ENCODE measurements at places on chromosomes 13 and 19. TPM values are rescaled to one million over a fixed set of nuclear protein-coding genes. Genes with fewer than 3 reads are reported as not detected.

Gene SIAH3
- 0.19 TPM for polyA plus RNA-seq

Gene KCNN4
- polyA plus RNA-seq = 1.3 TPM

Gene ONECUT3
- polyA plus RNA-seq = 1.6 TPM

Gene UGGT2
- polyA plus RNA-seq = 23.1 TPM

Gene YJU2
- polyA plus RNA-seq = 20.9 TPM

Gene ZGLP1
- 7.6 TPM for polyA plus RNA-seq

Gene UQCR11
- 124 TPM for polyA plus RNA-seq

Gene PRTN3
- polyA plus RNA-seq = 0.22 TPM

- DNase-seq = no peak
- no peaks in the 10 kb centered on the region for H3K27me3 ChIP-seq
These were observed 7.4 kb downstream of the ZNF266 start for GRCh38 chr19:9427941-9428340.

DNA sequence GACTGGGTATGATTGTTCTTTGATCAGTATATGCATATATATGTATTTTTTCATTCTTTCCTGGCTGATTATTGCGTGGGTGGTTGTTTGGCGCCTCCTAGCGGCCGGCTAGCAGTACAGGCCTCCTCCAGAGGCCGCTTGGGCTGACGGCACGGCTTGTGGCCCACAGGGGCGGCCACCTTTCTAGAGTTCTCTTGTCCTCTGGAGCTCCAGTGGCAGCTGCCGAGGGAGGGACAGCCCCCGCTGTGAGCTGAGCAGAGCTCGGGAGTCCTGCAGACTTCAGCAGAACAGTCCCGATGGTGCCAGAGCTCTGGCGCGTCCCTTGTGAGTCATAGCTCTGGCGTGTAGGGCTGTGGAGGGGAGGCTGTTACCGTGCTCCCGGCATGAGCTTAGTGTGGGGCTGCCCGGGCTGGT is 22.5 kb upstream of the ZNF429 start:
- no peak overlapping the region for H3K4me3 ChIP-seq
- DNase-seq = no peak
- H3K27me3 ChIP-seq = no peaks in the 10 kb centered on the region
- no peak overlapping the region for H3K27ac ChIP-seq

- DNase-seq = no peak
- no peaks in the 10 kb centered on the region for H3K27me3 ChIP-seq
- H3K4me1 ChIP-seq = peaks cover 6% of the 10 kb centered on the region
- H3K36me3 ChIP-seq = no peaks in the 10 kb centered on the region
- H3K27ac ChIP-seq = peak overlapping the region; percentile 66
These were observed 877 bp upstream of the N4BP2L1 start for GRCh38 chr13:32428581-32429432.

GRCh38 chr19:18333680-18334079 is 6.7 kb upstream of the PGPEP1 start:
- H3K27ac ChIP-seq = peak overlapping the region; percentile 30
- H3K4me1 ChIP-seq = peaks cover 44% of the 10 kb centered on the region
- DNase-seq = peak; percentile 51
- no peak overlapping the region for H3K4me3 ChIP-seq
- no peaks in the 10 kb centered on the region for H3K27me3 ChIP-seq

DNA sequence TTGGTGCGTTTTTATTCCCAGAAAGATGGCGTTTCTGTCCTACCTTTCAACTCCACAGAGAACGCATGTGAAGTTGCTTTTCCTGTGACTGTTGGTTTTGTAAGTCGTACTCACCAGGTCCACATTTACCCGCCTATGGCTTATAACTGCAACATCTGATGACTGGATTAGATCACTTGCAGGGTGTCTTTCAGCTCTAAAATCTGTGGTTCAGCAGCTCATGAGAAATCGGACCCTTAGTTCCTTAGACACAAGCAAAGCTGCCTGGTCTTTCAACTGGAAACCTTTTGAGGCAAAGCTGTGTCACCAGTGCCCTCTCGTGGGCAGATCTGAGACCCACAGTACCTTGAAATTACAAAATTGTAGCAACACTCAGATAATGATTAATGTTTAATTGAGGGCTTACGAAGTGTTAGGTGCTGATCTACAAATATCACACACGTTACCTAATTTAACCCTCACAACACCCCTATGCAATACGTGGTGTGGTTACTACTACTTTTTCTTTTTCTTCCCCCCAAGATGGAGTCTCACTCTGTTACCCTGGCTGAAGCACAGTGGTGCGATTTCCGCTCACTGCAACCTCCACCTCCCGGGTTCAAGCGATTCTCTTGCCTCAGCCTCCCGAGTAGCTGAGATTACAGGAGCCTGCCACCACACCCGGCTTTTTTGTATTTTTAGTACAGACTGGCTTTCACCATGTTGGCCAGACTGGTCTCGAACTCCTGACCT is 65.4 kb downstream of the RUBCNL start:
- peak; percentile 33 for DNase-seq
- no peak overlapping the region for H3K27ac ChIP-seq
- no peaks in the 10 kb centered on the region for H3K4me1 ChIP-seq
- H3K36me3 ChIP-seq = no peaks in the 10 kb centered on the region
- H3K4me3 ChIP-seq = no peak overlapping the region

GRCh38 chr19:14901675-14902260 is 15.8 kb upstream of the OR7A17 start:
- no peak overlapping the region for H3K27ac ChIP-seq
- H3K4me3 ChIP-seq = no peak overlapping the region
- no peaks in the 10 kb centered on the region for H3K27me3 ChIP-seq
- H3K4me1 ChIP-seq = no peaks in the 10 kb centered on the region
- DNase-seq = no peak

GRCh38 chr13:114259974-114260373 is 21.4 kb upstream of the UPF3A start:
- peaks cover 76% of the 10 kb centered on the region for H3K36me3 ChIP-seq
- no peaks in the 10 kb centered on the region for H3K4me1 ChIP-seq
- H3K27me3 ChIP-seq = no peaks in the 10 kb centered on the region
- no peak overlapping the region for H3K4me3 ChIP-seq
- H3K27ac ChIP-seq = no peak overlapping the region
- DNase-seq = no peak

DNA sequence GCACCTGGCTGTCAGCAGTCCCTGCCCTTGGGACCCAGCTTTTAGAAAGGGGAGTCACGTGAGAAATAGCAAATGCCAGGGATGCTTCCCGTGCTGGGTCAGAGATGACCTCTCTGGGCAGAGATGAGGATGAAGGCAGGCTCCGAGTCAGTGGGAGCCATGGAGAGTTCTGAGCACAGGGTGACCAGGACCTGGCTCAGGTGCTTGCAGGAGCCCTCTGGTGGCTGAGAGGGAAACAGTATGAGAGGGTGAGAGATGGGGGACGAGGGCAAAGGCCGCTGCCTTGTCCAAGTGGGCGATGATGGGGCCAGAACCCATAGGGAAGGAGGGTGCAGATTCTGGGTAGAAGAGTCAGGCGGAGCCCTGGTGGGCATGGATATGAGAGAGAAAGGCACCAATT is 15.8 kb downstream of the TMED1 start:
- H3K36me3 ChIP-seq = peaks cover 77% of the 10 kb centered on the region
- DNase-seq = no peak
- H3K27ac ChIP-seq = no peak overlapping the region
- no peaks in the 10 kb centered on the region for H3K27me3 ChIP-seq

DNA sequence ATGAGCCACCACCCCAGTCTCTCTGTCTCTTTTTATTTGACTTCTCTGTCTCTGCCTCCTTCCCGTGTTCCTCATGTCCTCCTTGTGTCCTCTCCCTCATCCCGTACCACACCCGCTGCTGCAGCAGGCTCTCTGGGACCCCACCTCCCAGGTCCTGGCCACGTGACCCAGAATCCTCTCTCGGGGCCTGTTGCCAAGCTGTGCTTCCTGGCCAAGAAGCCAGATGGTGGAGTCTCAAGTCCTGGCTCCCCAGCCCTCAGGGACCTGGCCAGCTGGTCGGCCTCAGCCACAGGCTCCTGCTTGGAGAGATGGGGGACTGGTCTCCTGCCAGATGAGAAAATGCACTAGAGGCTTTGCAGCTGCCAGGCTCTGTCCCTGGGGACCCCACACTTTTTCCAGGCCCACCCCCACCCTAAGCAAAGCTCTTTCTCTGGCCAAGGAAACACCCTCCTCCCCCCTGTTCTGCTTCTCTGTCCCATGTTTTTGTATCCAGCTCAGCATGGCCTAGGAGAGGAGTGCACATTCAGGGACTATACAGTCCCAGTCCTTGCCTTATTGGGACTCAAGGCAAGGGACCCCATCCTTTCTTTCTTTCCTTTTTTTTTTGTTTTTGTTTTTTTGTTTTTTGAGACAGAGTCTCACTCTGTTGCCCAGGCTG is 34.3 kb upstream of the SHKBP1 start:
- H3K27me3 ChIP-seq = peaks cover 2% of the 10 kb centered on the region
- H3K4me3 ChIP-seq = no peak overlapping the region
- peak; percentile 54 for DNase-seq
- H3K36me3 ChIP-seq = no peaks in the 10 kb centered on the region
- no peaks in the 10 kb centered on the region for H3K4me1 ChIP-seq
- no peak overlapping the region for H3K27ac ChIP-seq

DNA sequence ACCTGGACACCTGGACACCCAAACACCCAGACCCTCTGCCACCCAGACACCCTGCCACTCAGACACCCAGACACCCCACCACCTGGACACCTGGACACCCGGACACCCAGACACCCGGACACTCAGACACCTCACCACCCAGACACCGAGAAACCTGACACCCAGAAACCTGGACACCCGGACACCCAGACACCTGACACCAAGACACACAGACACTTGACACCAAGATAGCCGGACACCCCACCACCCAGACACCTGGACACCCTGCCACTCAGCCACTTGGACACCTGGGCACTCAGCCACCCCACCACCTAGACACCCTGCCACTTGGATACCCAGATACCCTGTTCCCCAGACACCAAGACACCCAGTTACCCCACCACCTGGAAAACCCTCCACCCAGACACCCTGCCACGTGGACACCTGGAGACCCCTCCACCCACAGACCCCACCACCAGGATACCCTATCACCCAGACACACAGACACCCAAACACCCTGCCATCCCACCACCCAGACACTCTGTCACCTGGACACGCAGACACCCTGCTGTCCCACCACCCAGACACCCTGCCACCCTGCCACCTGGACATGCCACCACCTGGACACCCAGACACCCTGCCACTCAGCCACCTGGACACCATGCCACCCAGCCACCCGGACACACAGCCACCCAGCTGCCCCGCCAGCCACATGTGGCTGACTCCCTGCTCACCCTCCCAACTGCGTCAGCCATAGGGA is 17.4 kb downstream of the C19orf12 start:
- H3K27ac ChIP-seq = no peak overlapping the region
- no peak for DNase-seq
- H3K36me3 ChIP-seq = peaks cover 14% of the 10 kb centered on the region
- no peaks in the 10 kb centered on the region for H3K27me3 ChIP-seq
- no peak overlapping the region for H3K4me3 ChIP-seq
- no peaks in the 10 kb centered on the region for H3K4me1 ChIP-seq

- peaks cover 69% of the 10 kb centered on the region for H3K36me3 ChIP-seq
- H3K4me1 ChIP-seq = no peaks in the 10 kb centered on the region
- no peak overlapping the region for H3K4me3 ChIP-seq
- no peak for DNase-seq
These were observed 8.5 kb upstream of the CERS1 start for GRCh38 chr19:18904334-18905057.

DNA sequence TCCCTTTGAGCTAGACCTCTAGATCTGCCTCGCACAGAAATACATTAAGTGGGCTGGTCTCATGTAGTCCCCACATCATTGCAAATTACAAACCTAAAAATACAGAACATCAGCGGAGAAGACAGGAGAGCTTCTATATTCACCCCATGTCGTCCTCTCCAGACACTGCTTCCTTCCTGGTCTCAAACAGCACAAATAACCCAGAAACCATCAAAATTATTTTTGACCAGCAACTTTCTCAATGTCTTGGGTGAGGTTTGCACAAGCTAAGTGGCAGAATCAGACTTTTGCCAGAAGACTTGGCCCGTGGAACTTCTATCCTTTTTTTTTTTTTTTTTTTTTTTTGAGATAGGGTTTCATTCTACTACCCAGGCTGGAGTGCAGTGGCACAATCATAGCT is 28.2 kb downstream of the CLEC17A start:
- no peak overlapping the region for H3K27ac ChIP-seq
- DNase-seq = no peak
- H3K4me3 ChIP-seq = no peak overlapping the region
- no peaks in the 10 kb centered on the region for H3K27me3 ChIP-seq
- H3K4me1 ChIP-seq = no peaks in the 10 kb centered on the region

GRCh38 chr13:92175330-92175729 is 776.9 kb downstream of the GPC5 start:
- peak; percentile 59 for DNase-seq
- no peaks in the 10 kb centered on the region for H3K4me1 ChIP-seq
- H3K4me3 ChIP-seq = no peak overlapping the region

- H3K36me3 ChIP-seq = no peaks in the 10 kb centered on the region
- no peaks in the 10 kb centered on the region for H3K4me1 ChIP-seq
- H3K27ac ChIP-seq = no peak overlapping the region
- no peaks in the 10 kb centered on the region for H3K27me3 ChIP-seq
These were observed 11.8 kb upstream of the PRR20A start for GRCh38 chr13:57128909-57129308.

GRCh38 chr13:45850027-45850613 is 1.4 kb downstream of the SIAH3 start:
- peaks cover 5% of the 10 kb centered on the region for H3K4me1 ChIP-seq
- H3K27me3 ChIP-seq = peaks cover 58% of the 10 kb centered on the region
- no peak for DNase-seq

- DNase-seq = no peak
- H3K27me3 ChIP-seq = no peaks in the 10 kb centered on the region
- no peak overlapping the region for H3K4me3 ChIP-seq
- H3K36me3 ChIP-seq = no peaks in the 10 kb centered on the region
- H3K27ac ChIP-seq = no peak overlapping the region
These were observed 8.1 kb upstream of the ADGRE2 start for GRCh38 chr19:14786421-14786851.

GRCh38 chr13:106527445-106527801 is 8.0 kb downstream of the EFNB2 start:
- no peaks in the 10 kb centered on the region for H3K27me3 ChIP-seq
- no peaks in the 10 kb centered on the region for H3K36me3 ChIP-seq
- peaks cover 35% of the 10 kb centered on the region for H3K4me1 ChIP-seq
- DNase-seq = no peak

DNA sequence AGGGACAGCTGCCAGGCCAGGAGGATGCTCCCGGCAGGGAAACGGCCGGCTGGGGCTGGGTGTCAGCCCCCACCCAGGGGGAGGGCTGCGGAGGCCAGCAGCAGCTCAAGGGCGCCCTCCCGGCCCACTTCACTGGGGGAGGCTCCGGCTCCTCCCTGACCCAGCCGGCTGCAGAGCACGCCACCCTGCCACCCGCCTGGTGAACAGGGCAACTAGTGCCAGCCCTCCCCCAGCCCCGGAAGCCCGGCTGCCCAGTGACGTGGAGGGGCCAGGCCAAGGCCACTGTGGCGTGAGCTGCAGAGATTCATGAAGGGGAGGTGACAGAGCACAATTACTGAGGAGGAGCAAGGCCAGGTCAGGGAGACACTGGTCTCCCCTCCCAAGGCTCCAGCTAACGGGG is 14.7 kb downstream of the REXO1 start:
- no peak for DNase-seq
- H3K4me1 ChIP-seq = no peaks in the 10 kb centered on the region
- no peaks in the 10 kb centered on the region for H3K27me3 ChIP-seq
- H3K27ac ChIP-seq = no peak overlapping the region
- H3K4me3 ChIP-seq = no peak overlapping the region

- no peaks in the 10 kb centered on the region for H3K36me3 ChIP-seq
- no peaks in the 10 kb centered on the region for H3K27me3 ChIP-seq
- no peak overlapping the region for H3K4me3 ChIP-seq
- DNase-seq = no peak
- peaks cover 3% of the 10 kb centered on the region for H3K4me1 ChIP-seq
These were observed 2.3 kb upstream of the KBTBD7 start for GRCh38 chr13:41196620-41197019.

Data from large intestine (tissue), 12 donors.